ENCODE measurements at places on chromosomes 5 and 9. TPM values are rescaled to one million over a fixed set of nuclear protein-coding genes. Genes with fewer than 3 reads are reported as not detected.

- DNase-seq = no peak
Observed at GRCh38 chr5:128083811-128084227, 253 bp downstream of the SLC12A2 start.

The SLC34A3 gene
- not detected for total RNA-seq

DNA sequence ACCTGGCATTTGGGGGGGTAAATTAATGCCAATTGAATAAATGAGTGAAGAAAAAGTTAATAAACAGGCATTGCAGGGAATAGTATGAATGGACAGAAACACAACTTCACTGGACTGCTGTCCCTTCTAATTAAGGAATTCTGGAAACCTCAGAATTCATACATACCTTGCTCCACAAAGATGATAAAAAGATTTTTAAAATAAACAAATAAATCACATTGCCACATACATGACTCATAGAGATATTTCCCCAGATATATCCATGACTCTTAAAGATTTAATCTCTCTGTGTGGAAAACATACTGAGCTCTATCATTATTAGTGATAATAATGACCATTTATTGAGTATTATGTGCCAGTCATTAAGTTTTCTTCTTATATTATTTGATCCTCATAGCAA, 469.0 kb upstream of the MEF2C start:
- no peak for DNase-seq

The ADAMTS2 gene
- 17.8 TPM for total RNA-seq

DNA sequence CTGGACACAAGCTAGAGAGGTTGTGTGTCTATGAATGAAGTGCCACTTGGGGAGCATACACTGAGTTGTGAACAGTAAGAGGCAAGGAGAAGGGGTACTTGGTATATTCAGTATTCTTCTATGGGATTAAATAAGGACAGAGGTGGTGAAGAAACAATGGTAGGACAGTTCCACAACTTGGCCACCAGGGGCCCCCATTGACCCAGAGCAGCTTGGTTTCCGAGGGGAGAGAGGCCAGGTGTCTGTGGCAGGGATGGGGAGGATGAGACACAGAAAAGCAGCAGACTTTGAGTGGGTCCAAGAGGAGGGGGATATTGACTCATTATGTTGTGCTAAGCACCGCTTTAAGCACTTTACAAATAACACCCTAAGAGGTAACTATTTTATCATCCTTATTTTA, 220.6 kb downstream of the MELK start:
- no peak for DNase-seq

The NDST1 gene
- total RNA-seq = 113 TPM

GRCh38 chr9:120569556-120569955, 10.4 kb downstream of the CDK5RAP2 start:
- DNase-seq = no peak

The ANKRD31 gene
- total RNA-seq = under 0.01 TPM

The PRDM9 gene
- total RNA-seq = not detected

The MAN1B1 gene
- total RNA-seq = 28.7 TPM

The CTXN3 gene
- total RNA-seq = not detected

DNA sequence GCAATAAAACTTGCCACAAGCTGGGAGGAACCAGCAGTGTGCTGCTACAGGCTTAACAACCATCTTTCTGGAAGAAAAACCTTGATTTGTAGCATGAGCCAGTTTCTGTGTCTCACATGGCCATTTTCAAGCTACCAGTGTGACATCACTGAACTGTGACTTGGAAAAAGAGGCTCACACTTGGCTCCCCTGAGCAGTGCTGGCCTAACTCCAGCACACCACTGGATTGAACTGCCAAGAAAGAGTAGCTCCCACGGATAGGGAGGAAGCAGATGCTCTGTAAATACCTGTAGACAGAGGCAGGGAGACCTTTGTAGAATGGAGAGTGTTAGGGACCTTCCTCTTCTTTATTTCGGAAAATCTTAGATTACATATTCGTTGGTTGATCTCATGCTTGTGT, 197.9 kb downstream of the SH3GL2 start:
- peak; percentile 62 for DNase-seq

GRCh38 chr9:137436761-137437600, 4.2 kb downstream of the ENTPD8 start:
- DNase-seq = no peak

GRCh38 chr9:95411054-95411892, 93.8 kb upstream of the FANCC start:
- no peak for DNase-seq

The CNTFR gene
- total RNA-seq = 3.8 TPM

The OBP2B gene
- total RNA-seq = not detected

The AGTPBP1 gene
- total RNA-seq = 23.3 TPM

DNA sequence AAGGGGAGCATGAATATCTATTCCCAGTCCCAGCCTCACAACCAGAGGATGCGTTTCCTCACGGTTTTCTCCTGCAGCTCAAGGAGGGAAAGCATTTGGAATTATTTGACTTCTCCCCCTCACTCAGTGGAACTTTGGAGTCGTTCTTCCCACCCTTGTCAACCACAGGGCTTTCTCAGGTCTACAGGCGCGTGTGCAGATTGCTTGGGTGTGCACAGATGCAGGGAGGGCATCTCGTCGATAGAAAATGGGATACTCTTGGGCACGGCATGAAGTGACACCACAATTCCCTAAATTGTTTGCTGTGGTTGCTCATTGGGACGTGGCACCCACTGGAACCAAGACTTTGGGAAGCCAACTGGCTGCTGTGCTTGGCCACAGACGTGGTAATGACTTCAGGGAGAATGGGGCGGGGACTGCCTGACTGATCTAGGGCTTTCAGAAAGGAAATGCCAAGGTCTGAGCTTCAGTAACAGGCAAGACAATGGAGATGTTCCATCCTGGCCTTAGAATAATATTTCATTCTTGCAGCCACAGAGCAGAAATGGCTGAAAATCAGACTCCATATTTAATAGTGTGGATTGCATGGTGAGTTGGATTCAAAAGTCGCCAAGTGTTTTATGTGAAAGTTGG, 12.2 kb upstream of the OBP2B start:
- no peak for DNase-seq

The RASGEF1C gene
- 3.1 TPM for total RNA-seq

- DNase-seq = no peak
Observed at GRCh38 chr5:129079496-129079895, 15.1 kb upstream of the ISOC1 start.

DNA sequence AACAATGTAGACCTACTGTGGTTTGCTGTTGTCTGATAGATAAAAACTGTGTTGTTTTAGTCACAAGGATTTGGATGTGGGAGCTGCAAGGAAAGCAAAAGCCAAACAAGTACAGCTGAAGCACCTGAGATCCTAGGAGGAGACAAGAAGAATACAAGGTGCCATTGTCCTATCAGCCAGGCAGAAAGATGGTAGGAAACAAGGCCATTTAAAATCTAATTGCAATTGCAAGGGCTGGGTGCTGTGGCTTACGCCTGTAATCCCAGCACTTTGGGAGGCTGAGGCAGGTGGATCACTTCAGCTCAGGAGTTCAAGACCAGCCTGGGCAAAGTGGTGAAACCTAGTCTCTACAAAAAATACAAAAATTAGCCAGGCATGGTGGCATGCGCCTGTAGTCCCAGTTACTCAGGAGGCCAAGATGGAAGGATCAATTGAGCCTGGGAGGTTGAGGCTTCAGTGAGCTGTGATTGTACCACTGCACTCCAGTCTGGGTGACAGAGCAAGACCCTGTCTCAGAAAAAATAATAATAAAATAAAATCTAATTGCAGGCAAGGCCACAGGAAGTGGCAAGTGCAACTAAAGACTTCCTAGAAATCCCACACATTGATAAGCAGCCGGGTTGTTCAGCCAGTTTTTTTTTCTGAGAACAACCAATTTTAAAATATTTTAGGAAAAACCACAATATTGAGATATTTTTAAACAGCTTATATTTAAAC, 22.6 kb downstream of the DOCK8 start:
- DNase-seq = no peak

DNA sequence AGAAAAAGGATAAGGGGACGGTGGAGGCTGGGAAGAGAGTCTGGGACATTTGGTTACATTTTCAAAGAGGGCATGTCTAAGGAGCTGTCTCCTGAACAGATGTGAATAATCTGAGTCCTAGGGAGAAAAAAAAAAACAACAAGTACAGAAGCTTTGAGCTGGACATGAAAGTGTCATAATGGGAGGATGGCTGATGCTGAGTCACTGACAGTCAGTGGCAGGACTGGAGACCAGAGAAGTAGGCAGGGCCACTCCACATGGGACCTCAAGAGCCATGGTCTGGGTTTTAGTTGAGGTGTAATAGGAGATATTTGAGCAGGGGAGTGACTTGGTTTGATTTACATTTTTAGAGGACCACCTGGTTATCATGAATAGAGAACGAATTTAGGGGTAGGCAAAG, 70.6 kb downstream of the DPYSL3 start:
- no peak for DNase-seq

- no peak for DNase-seq
Observed at GRCh38 chr9:124098141-124098905, 86.8 kb downstream of the LHX2 start.

The PAEP gene
- total RNA-seq = not detected

The OTP gene
- total RNA-seq = not detected

GRCh38 chr9:98081477-98082219, 25.1 kb downstream of the NANS start:
- DNase-seq = no peak

GRCh38 chr9:2600307-2600706, 21.3 kb upstream of the VLDLR start:
- no peak for DNase-seq

The ITGA1 gene
- 239 TPM for total RNA-seq

DNA sequence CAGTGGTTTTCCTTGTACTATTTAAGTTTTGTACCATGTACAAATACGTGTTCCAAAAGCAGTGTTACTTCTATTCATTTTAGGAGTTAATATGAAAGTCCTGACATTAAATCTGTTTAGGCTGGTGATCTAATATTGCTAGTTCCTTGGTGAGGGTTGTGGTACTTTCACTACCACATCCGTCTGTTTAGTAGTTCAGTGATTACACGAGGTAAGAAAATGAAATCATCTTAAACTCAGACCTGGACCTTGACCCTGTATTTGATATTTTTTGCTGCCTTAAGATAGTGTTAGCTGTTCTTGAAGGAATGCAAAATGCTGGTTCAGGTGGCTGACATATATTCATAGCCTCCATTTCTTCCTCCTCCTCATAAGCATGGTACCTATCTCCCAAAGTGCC, 50.3 kb downstream of the MTAP start:
- DNase-seq = no peak

The AQP7 gene
- 0.33 TPM for total RNA-seq

- DNase-seq = no peak
Observed at GRCh38 chr9:110192531-110193261, 15.3 kb downstream of the C9orf152 start.

GRCh38 chr5:134406390-134406789, 5.3 kb downstream of the CDKN2AIPNL start:
- no peak for DNase-seq

DNA sequence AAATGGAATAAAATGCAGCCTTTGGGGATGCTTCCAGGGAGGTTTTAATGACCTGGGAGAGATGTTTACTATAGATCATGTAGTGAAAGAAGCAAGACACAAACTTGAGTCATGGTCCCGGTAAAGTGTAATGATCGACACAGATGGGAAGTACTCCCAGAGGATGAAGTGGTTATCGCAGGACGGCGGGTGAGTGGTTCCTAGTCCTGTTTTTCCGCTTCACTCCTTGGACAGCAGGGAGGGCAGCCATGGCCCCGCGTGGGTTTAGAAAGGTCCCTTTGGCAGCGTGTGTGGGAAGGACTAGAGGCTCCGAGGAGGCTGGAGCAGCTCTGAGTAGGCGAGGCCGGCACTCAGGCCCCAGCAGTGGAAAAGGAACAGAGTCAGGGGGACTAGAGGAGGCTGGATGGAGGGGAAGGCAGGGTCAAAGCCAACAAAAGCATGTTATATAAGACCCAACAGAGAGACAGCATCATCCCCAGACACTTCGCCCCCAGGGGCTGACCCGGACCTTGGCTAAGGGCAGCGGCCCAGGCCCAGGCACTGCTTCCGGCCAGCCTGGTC, 49.2 kb upstream of the STXBP1 start:
- DNase-seq = no peak

The MRPS27 gene
- total RNA-seq = 53.5 TPM

The DBH gene
- not detected for total RNA-seq

- DNase-seq = no peak
Observed at GRCh38 chr5:167217097-167217743, 1074.2 kb upstream of the WWC1 start.

DNA sequence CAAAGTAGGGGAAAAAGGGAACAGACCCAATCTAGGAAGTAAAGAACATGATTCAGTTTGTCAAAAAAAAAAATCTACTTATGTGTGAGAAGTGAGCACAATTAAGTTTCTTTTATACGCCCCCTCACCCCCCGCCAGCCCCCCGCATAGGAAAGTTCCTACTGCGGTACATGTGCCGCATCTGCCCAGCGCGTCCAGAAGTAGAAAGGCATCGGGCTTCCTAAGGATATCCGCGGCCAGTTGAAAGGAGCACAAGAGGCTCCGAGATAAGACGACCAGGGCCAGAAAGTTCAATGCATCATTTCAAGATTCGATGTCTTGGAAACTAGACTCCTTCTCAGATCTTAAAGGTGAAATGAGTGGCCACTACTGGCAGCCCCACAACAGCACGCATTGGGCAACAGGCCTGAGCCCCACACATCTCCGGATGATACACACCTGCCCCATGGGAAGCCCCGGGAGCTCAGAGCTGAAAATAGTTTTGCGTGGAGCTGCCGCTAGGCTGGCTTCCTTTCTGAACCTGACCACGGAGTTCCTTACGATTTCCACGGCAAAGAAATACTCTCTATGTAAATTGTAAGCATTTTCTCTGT, 203.9 kb downstream of the RAB3C start:
- no peak for DNase-seq

The NCS1 gene
- total RNA-seq = 206 TPM

- DNase-seq = no peak
Observed at GRCh38 chr9:111300140-111300735, 29.8 kb downstream of the OR2K2 start.

- peak; percentile 90 for DNase-seq
Observed at GRCh38 chr5:6551287-6551954, 81.4 kb downstream of the NSUN2 start.

Measured in esophagus muscularis mucosa (tissue), 4 donors.